Activated CD4-positive, alpha-beta T cell treated with anti-CD3 and anti-CD28 coated beads, Interleukin-2, amount 10 ng/mL, durations not matched to agents 7 days and 5 days (primary cell): ENCODE measurements at places on chromosomes 5 and 9. TPM values are rescaled to one million over a fixed set of nuclear protein-coding genes. Genes with fewer than 3 reads are reported as not detected.

DNA sequence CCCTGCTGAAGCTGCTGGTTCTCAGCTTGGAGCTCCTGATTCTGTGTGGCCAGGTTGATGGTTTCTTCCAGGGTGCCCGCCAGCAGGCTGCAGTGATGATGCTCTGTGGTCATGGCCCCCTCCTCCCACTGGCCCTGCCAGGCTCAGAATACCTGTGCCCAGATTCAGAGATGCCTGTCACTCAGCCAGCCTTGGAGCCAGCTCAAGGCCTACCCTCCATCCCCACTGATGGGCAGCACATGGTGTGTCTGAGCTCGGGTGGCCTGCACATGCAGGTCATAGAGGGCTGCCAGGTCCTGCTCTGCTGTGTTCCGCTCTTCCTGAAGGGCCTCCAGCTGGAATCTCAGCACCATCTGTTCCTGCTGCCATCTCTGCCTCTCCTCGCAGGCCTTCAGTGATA, 5.4 kb downstream of the SLC35A4 start:
- no peak overlapping the region for H3K4me3 ChIP-seq
- peaks cover 52% of the 10 kb centered on the region for H3K4me1 ChIP-seq
- DNase-seq = no peak
- peak overlapping the region; percentile 97 for H3K27ac ChIP-seq
- peaks cover 42% of the 10 kb centered on the region for H3K36me3 ChIP-seq

DNA sequence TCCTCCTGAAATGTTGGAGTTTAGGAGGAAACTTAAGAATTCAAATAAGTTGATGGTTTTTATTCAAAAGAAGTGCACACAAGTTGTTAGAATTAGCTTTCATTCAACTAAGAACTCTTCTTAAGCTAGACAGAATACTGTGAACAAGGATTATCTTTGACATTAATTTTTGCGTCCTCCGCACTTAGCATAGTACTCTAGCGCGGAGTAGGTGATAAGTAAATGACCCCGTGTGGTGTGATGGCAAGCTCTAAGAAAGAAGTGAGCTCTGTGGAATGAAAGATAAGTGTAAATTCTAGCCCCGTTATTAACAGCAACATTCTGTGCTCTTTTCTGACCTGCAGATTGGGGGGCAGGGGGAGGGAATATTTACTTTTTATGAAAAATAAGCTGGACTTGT, 1.0 kb downstream of the BRIX1 start:
- peak overlapping the region; percentile 68 for H3K27ac ChIP-seq
- no peaks in the 10 kb centered on the region for H3K27me3 ChIP-seq
- H3K4me1 ChIP-seq = peaks cover 41% of the 10 kb centered on the region
- H3K4me3 ChIP-seq = no peak overlapping the region
- peaks cover 34% of the 10 kb centered on the region for H3K36me3 ChIP-seq

DNA sequence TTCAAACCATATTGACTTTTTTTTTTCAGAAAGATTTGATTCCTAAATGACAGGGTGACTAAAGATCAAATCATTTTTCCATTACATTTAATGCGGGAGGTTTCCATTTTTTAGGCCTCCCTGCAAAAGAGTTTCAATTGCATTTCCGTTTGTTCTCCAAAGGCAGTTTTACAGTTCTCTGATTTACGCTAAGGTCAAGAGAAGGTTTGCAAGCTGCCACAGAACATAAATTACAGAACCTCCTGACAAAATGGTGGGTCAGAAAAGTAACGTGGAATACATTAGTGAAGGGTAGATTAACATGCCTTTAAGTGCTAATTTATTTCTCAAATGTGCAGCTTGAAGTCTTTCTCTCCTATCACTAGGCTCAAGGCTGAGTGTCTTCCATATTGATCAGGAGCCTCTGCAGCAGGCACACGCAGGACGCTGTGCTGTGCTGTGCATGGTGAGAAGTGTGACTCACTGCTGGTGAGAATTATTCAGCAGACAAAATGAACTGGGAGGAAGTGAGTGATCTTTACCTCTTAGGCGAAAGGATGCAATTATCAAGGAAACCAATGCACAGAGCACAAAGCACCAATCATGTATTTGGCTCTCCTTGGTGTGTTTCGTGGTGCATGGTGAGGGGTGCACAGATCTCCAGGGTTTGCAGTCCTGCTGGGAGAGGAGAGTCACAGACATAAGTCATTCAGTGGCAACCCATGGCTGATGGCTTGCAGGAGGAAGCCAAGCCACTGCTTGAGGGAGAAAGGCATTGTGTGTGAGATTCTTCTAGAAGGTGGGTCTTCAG, 136.3 kb downstream of the TENT4A start:
- peaks cover 2% of the 10 kb centered on the region for H3K27me3 ChIP-seq
- no peaks in the 10 kb centered on the region for H3K36me3 ChIP-seq
- peaks cover 13% of the 10 kb centered on the region for H3K4me1 ChIP-seq
- DNase-seq = no peak

DNA sequence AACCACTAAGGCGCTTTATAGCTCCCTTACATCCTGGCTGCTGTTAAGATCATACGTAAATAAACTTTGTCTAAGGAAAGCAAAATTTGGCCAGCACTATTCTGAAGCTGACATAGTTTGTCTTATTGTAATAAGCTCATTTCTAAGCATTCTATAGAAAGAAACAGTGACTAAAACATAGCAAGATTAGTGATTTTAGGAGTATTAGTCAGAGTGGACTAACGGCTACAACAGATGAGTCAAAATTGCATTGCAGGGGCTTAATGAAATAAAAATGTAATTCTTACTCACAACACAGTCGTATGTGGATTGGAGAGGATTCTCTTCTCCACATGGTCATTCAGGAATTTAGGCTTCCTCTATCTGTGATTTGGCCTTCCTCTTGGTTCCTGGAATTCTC, 347.6 kb downstream of the GADD45G start:
- H3K27ac ChIP-seq = no peak overlapping the region
- no peaks in the 10 kb centered on the region for H3K36me3 ChIP-seq
- no peak for DNase-seq
- H3K4me3 ChIP-seq = no peak overlapping the region
- peaks cover 8% of the 10 kb centered on the region for H3K27me3 ChIP-seq
- H3K4me1 ChIP-seq = no peaks in the 10 kb centered on the region

GRCh38 chr5:129496421-129496820, 36.3 kb downstream of the ADAMTS19 start:
- H3K27ac ChIP-seq = no peak overlapping the region
- H3K36me3 ChIP-seq = no peaks in the 10 kb centered on the region
- H3K4me1 ChIP-seq = no peaks in the 10 kb centered on the region
- H3K4me3 ChIP-seq = no peak overlapping the region
- H3K27me3 ChIP-seq = no peaks in the 10 kb centered on the region

DNA sequence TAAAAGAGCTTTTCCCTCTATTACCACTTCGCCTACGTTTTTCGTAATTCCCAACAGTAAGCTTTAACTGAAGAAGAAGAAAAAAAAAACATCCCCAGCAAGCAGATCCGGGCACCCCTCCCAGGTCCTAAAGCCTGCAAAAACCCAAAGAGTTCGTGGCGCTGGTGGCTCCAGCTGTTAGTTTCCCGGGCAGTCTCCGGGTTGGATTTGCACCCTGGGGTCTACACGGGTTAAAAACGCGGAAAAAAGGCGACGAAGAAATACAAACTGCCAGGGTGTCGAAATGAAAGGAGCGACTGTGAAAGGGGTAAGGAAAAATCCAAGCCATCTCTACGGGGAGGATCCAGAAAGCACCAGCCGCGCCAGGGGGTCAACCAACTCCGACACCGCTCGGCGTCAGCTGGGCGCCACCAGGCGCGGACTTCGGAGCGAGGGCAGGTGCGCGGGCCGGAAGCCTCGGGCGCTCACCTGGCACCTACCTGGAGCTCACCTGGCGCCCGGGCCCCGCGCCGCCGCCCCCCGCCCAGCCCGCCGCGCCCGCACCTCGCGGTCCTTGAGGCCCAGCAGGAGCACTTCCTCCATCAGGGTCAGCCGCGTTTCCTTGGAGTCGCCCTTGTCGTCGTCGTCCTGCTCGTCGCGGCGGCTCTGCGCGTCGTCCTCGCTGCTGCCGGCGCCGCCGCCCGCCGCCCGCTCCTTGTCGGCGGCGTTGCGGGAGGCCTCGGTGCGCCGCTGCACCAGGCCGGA, 680 bp downstream of the GOLPH3 start:
- H3K27me3 ChIP-seq = peaks cover 6% of the 10 kb centered on the region
- H3K36me3 ChIP-seq = peaks cover 46% of the 10 kb centered on the region
- H3K4me3 ChIP-seq = peak overlapping the region; percentile 96
- peaks cover 42% of the 10 kb centered on the region for H3K4me1 ChIP-seq
- peak overlapping the region; percentile 98 for H3K27ac ChIP-seq

Gene IRF1
- 289 TPM for total RNA-seq

Gene GRK6
- 296 TPM for total RNA-seq

Gene MEIKIN
- total RNA-seq = not detected

Gene ARL14EPL
- not detected for total RNA-seq

Gene TERT
- 3.4 TPM for total RNA-seq
